ENCODE measurements at places on chromosomes 7 and 10.
A peak's percentile ranks its signal among the peaks of the same experiment; 100 is the strongest.

- ATAC-seq, result no peak
Observed at GRCh38 chr10:33289776-33290175, 44.7 kb downstream of the NRP1 start.

- no peak for ATAC-seq
Observed at GRCh38 chr10:75498884-75499350, 67.5 kb downstream of the LRMDA start.

GRCh38 chr10:117405730-117406129 is 30.5 kb upstream of the PDZD8 start:
- ATAC-seq, result no peak

- no peak for ATAC-seq
Observed at GRCh38 chr10:64798297-64798696, 1277.1 kb downstream of the REEP3 start.

GRCh38 chr10:43253461-43254198 is 13.2 kb downstream of the RASGEF1A start:
- no peak for ATAC-seq

DNA sequence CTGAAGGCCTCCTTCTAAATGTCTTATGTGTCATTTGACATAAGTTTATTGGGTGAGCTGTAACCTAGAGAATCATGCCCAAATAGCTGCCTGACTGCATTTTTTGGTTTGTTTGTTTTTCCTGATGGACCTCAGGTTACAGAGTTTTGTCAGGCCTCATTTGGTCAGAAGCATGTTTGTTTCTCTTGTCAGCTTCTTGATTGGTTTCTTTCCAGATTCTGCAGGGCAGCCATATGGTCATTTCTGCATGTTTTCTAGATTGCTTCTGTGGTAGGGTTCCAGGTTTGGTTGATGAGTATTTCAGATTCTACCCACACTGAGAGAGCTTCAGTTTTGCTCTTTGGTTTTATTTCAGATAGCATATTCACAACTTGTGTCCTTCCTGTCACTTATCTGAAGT is 28.0 kb downstream of the GLCCI1 start:
- ATAC-seq, result no peak

DNA sequence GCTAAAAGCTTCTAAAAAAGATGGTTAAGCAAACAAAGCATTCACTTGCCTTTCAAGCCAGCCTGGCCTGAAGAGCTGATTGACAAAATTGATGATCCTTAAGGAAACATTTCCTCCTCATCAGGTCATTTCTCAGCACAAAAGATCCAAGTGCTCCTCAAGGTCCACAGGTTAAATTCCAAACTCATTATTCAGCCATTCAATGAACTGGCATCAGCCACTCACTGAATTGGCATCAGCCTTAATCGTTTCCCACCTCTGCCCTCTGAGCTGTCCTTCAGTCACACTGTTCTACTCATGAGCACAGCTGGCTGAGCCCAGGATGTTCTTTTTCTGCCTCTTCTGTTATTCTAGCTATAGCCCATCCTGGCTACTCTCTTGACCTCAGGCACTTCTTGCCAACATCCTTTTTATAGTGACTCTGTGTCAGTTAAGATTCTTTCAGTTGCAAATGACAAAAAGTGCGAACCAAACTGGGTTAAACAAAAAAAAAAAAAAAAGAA is 147.5 kb downstream of the RAB11FIP2 start:
- ATAC-seq, result no peak

DNA sequence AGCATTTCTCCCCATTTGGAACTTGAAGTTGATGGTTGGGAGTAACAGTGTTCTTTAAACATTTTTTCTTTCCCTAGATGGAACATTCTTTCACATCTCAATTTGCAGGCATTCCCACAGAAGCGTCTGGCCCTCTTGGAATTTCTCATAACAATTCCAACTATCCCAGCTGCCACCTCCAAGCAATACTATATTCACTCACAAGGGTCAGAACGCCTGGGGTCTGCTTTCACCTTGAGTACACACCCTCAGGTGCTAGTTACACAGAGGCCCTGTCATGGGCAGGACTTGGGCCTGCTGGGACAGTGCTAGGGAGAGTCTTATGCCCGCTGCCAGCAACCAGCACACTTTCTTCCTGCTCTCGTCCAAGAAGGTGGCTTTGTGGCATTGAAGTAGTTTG is 136.5 kb downstream of the JCAD start:
- ATAC-seq, result no peak

- no peak for ATAC-seq
Observed at GRCh38 chr7:47460251-47460989, 121.5 kb downstream of the TNS3 start.

DNA sequence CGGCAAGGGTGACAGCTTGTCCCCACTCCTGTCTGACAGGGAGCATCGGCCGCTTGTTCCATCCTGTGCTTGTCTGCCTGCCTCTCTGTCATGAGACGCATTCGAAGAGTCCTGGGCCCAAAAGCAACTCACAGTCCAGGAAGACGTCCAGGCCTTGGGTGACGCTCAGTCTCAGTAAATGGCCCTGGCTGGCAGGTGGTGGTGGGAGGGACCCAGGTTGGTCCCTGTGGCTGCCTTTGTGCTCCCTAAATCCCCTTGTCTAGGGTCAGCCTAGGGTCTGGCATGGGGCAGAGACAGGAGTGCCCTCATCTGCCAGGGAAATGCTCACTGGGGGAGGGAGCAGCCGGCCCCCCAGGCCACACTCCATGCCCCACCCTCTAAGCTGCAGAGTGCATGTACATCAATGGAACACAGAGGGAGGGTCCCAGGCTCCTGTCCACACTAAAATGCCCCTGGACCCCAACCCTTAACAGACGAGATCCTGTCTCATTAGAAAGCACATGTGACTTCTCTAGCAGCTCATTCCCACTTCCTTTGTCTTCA is 295.2 kb upstream of the ZNF32 start:
- ATAC-seq, result no peak

GRCh38 chr10:90621577-90621976 is 236.3 kb downstream of the HTR7 start:
- no peak for ATAC-seq

DNA sequence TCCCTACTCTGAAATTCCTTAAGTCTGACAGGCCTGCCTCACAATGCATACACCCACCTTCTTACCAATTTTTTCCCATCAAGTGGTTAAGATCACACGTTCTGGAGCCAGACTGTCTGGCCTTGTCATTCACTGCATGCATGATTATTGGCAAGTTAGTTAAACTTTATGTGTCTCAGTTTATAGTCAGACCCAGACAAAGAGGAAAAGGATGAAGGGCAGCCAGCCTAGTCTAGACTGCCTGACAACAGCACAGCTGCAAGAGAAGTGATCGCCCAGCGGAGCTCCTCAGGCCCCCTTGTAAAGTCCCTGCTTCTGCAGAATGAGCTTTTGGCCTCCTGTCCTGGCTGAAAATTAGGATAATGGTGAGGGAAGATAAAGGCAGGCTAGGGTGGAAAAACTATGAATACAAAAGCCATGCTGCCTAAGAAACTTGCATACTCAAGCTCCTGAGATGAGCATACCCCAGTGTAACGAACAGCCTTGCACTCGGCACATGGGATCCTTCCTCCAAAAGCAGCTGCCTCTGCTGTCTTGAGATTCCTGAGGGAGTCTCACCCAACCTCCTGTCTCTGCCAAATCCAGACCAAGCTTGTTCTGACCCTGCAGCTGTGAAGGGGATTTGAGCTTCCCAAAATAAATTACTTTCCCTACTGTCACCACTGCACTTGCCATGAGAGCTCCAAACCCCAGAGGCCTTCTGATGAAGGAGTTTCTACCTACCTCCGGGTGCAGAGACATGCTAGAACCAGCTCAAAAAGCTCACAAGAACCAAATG is 26.7 kb upstream of the MRLN start:
- ATAC-seq, result no peak

DNA sequence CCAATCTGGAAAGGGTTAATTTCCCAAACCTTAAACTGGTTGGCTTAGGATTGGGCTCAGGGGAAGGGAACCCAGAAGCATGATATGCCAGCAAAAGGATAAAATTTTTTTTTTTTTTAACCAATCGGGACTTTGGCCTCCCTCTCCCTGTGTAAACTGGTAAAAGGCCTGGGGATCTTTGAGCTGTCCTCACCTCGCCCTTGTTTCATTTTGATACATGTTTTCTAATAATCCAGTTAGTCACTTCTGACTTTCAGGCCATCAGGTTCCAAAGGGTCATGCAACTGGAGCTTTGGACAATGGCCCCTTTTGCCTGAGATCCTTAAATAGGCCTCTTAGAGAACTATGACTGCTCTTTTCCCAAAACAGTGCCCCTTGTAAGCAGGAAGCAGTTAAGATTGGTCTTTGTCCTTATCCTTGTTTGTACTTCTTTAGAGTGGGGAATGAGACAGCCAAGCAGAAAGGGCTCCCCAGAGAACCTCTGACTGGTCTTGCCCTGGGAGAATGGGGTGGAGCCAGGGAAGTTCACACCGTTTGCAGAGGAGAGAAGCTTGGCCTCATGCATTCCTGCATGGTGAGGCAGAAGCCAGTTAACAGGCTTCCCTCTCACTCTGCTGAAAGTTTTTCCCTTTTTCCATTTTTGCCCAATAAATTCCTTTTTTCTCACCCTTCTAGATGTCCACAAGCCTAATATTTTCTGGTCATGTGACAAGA is 424.2 kb upstream of the CNTNAP2 start:
- ATAC-seq, result no peak

- ATAC-seq, result no peak
Observed at GRCh38 chr10:97707134-97707861, 6.2 kb upstream of the MARVELD1 start.

DNA sequence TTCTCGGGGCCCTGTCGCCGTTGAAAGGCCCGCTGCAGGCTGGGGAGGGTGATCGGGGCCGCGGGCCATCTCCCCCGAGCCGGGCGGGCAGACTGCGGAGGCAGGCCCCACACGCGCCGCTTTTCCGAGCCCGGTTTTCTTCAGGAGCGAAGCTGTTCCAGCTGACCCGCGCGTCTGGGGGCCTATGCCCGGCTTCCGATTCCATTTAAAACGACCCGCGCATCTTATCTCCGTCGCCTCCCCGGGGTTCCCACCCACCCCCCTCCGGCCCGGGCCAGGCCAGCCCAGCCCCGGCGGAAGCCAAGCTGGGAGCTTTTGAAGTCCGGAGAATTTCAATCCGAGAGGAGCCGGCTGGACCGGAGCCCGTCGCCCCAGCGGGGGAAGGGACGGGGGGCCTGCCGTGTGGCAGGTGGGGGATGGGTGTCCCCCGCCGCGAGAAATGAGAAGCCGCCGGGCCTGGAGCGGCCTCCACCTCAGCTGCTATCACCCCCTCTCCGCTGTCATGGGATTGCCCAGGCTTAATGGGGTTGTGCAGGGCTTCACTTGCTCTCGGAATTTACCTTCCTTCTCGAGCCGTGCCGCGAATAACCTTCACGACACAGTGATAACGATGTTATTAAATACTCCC is 3.1 kb upstream of the EVX1 start:
- no peak for ATAC-seq

GRCh38 chr7:137091396-137091795 is 222.9 kb downstream of the CHRM2 start:
- ATAC-seq, result no peak

- ATAC-seq, result no peak
Observed at GRCh38 chr7:120695848-120696247, 162.1 kb downstream of the TSPAN12 start.

DNA sequence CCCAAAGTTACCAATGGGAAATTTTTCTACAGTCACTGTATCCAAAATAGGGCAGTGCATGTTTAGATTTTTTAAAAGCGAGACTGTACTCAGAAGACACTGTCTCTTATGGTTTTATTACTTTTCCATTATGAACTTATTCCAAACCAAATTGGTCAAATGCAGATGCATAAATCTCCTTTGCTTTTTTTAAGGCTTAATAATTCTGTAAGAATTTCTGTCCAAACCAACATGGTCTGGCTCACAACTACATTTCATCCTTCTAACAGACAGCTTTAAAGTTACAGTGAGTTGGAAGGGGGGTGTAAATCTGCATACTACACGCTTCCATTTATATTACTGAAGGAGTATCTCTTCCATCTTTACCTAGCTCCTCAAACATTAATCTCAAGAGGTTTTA is 199.2 kb downstream of the SLC25A13 start:
- no peak for ATAC-seq

- ATAC-seq, result no peak
Observed at GRCh38 chr7:130475776-130476175, 16.1 kb upstream of the MEST start.

DNA sequence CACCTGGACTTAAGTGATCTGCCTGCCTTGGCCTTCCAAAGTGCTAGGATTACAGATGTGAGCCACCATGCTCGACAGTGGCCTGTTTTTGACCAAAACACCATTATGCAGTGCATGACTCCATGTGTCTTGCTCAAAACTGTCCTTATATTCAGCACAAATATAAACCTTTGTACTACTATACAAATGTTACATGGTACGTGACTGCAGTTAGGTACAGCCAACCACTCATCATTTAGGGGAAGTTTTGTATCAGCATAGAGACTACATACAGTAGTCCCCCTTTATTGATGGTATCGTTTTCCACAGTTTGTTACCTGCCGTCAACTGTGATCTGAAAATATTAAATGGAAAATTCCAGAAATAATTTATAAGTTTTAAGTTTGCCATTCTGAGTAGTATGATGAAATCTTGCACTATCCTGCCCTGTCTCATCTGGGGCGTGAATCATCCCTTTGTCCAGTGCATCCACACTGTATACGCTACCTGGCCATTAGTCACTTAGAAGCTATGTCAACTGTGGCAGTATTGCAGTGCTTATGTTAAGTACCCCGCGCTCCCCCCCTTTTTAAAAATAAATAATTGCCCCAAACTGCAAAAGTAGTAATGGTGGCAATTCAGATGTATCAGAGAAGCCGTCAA is 23.3 kb upstream of the ZNF282 start:
- no peak for ATAC-seq

- no peak for ATAC-seq
Observed at GRCh38 chr7:80659120-80660055, 20.9 kb downstream of the CD36 start.

DNA sequence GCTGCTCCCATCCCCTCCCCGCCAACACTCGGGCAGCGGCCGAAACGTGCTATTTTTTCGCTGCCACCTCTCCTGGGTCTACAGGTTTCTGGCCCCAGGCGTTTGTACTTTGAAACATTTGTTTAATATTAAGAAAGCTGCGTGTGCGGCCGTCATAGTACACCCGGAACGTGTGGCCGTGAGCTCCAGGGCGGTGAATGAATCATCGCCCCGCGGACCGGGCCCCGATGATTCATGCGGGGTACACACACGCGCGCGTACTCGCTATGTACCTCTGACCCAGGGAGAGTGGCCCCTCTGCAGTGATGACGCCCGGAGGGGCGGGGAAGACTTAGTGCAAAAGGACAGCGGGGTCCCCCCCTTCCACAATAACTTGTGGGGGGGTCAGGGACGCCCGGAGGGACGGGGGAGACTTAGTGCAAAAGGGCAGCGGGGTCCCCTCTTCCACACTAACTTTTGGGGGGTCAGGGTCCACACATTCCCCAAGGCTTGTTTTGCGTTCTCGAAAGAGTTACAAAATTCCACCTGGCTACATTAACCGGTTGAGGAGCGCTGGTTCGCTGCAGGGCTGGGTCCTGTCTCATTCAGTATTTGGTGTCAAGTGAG is 56.5 kb upstream of the PCGF5 start:
- peak; percentile 80 for ATAC-seq

All from activated CD4-positive, CD25-positive, alpha-beta regulatory T cell treated with anti-CD3 and anti-CD28 coated beads, Interleukin-2, amount 50 U/mL, for 24 hours (primary cell).